Effector memory CD4-positive, alpha-beta T cell (primary cell): ENCODE measurements at places on chromosomes 7 and 10.

DNA sequence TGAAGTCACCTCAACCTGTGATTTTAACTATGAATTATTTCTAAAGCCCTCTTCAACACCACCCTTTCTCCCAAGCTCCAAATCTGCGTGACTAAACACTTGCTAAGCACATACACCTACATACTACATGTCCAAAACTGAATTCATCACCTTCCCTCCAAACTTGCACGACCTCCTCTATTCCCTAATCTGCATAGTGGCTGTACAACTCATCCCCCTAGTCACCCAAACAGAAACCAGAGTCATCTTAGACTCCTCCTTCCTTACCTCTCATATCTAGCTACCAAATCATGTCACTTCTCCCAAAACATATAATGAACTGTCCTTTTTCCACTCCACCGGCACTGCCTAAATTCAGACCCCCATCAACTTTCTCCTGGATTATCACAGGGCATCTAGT lies 16.2 kb downstream of the ARHGAP21 start:
- DNase-seq = no peak

DNA sequence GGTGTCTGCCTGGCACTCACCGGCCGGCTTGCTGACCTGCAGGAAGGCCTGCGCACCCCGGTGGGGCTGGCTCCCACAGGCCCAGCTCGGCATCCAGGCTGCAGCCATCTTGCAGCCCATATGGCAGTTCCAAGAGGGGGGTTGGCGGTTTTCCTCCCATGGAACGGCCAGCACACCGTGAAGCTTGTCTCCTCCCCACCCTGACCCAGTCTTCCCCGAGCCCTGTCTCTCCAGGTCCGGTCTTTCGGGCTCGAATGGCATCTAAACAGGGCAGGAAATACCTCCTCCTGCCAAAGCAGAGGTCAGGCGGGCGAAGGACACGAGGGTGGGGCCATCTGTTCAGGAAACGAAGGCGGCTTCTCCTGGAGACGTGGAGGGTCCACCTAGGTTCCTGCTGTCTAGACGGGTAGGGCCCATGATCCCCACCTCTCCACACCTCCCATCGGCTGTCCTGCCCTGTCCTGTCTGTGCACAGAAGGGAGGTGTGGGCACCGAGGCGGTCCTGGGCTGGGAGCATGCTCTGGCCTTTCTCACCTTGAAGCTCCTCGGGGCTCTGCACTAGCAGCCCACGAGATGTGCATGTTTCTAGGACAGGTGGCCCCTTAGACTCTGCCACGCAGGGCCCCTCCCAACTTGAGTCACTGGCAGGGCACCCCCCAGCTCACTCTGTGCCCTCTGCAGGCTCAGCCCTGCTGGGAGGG lies 113.7 kb upstream of the DIP2C start:
- no peak for DNase-seq

GRCh38 chr7:94366832-94367231 lies 27.9 kb upstream of the COL1A2 start:
- no peak for DNase-seq

- no peak for DNase-seq
Observed at GRCh38 chr7:105885387-105886111, 9.2 kb upstream of the ATXN7L1 start.

DNA sequence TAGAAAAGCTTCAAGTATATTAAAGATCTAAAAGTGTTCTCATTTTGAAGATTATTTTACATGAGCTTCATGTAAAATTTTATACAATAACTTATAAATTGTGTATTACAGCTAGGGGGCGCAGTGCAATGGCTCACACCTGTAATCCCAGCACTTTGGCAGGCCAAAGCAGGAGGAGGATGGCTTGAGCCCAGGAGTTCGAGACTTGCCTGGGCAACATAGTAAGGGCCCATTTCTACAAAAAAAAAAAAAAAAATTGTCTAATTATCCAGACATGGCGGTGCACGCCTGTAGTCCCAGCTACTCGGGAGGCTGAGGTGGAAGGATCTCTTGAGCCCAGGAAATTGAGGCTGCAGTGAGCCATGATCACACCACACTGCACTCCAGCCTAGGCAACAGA lies 16.6 kb downstream of the ACBD5 start:
- DNase-seq = no peak

DNA sequence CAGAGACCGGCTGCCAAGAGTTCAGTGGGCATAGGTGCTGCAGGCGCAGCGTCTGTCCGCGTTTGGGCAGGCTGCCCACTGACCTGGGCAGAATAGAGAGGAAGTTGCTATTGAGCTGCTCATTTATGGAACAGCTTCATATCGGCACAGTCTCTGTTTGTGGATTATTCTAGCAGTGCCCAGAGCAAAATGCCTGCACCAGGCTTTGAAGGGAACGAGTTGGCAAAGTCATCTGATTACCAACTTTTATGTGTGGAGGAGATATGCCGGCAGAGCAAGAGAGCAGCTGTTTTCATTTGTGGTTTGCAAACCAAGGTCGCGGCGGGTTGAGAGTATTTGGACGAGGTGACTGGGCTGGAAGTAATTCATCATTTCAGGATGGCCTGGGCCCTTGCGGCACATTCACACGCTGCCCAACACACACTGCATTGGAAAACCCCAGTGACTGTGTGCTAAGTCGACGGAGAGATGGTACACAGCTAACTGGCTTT lies 228.5 kb downstream of the TCERG1L start:
- DNase-seq = no peak

DNA sequence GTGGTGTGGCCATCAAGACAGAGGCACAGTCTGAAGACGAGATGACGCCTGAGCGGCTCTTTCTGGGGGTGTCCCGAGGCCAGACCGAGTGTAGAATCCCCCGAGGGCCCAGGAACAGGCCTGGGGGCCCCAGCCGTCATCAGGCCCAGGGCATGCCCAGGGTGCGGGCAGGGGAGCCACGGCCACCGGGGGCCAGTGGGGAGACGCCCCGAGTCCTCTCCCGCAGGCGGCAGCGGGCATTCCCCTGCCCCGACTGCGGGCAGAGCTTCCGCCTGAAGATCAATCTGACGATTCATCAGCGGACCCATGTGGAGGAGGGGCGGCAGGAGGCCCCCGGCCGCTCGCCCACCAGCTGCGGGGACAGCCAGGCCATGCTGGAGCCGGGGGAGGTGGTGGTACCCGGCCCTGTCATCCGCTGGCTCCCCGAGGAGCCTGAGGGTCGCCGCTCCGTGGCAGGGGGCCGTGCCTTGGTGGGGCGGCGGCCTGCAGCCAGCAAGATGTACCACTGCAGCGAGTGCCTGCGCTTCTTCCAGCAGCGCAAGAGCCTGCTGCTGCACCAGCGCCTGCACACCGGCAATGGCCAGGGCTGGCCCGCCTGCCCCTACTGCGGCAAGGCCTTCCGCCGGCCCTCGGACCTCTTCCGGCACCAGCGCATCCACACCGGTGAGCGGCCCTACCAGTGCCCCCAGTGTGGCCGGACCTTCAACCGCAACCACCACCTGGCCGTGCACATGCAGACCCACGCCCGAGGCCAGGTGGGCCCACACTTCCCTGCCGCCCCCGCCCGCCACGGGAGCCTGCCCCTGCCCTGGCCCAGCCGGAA lies 19.7 kb downstream of the ZNF783 start:
- DNase-seq = no peak

- no peak for DNase-seq
Observed at GRCh38 chr10:102654566-102654965, 10.3 kb downstream of the TRIM8 start.

- DNase-seq = no peak
Observed at GRCh38 chr7:122038904-122039303, 105.1 kb downstream of the AASS start.

DNA sequence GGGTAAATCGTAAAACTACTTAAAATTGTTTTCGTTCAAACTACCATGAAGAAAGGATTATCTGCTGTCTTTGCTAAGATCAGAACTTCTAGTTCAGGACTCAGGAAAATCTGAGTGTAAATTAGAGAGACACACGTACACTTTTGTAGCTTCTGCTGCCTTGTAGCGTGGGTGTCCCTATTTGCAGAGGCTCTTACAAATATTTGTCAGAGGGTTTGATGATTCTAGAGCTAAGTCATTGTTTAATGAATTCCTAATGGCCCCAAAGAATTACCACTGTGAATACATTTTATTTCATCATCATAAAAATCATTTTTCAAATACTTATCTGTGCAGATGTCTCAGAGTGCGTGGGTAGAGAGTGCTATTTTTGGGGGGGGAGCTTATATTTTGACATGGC lies 314.9 kb downstream of the LRMDA start:
- no peak for DNase-seq

GRCh38 chr7:69736126-69736810 lies 138.0 kb downstream of the AUTS2 start:
- no peak for DNase-seq

DNA sequence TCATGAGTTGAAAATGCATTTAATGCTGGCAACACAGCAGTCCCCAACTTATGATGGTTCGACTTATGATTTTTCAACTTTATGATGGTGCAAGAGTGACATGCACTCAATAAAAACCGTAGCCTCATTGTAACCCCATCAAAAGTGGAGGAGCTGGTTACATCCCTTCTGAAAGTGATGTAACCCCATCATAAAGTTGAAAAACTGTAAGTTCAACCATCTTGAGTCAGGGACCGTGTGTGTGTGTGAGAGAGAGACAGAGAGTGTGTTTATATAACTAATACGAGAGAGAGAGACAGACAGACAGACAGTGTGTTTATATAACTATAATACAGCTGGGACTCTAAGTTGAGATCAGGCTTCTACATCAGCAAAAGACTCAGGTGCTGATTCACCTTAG lies 21.0 kb downstream of the ANXA11 start:
- no peak for DNase-seq

DNA sequence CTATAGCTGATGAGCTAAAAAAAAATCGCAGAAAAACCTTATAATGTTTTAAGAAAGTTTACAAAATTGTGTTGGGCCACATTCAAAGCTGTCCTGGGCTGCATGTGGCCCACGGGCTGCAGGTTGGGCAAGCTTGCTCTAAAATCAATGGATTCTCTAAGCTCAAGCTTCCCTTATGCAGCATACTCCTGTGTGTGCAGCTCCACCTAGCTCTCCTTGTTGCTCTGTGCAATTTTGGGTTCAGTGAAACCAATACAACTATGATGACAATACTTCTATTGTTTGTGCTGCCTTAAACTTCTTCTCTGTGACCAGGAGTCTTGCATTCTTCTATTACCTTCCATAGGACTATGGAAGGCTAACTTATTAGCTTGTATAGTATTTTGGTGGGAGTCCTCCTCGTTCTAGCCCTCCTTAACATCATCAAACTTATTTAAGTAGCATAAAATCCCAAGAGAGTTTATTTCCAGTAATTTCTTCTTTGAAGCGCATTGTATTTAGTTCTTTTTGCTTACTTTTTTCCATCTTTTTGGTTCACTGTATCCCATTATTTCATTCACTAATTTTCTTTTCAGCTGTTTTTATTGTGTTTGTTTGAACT lies 170.9 kb upstream of the SMIM30 start:
- DNase-seq = no peak

GRCh38 chr10:45410807-45411606 lies 37.0 kb downstream of the ALOX5 start:
- no peak for DNase-seq

GRCh38 chr7:41977151-41977651 lies 259.8 kb downstream of the GLI3 start:
- DNase-seq = no peak

DNA sequence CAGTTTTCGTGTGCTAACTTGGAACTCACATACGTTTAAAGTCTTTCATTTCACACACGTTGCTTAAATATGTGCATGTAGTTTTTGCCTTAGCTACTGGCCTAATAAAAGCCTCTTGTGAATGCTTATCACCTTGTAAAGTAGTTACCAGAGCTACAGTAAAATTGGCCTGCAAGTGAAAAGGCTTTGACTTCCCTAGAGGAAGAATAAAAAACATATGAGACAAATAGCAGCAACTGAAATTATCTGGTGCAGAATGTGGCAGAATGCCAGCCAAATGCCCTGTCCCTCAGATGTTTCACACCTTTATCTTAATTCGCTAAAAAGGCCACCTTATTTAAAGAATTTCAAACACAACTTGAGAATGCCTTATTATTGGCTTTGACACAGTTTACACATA lies 28.1 kb upstream of the RPA3 start:
- no peak for DNase-seq

DNA sequence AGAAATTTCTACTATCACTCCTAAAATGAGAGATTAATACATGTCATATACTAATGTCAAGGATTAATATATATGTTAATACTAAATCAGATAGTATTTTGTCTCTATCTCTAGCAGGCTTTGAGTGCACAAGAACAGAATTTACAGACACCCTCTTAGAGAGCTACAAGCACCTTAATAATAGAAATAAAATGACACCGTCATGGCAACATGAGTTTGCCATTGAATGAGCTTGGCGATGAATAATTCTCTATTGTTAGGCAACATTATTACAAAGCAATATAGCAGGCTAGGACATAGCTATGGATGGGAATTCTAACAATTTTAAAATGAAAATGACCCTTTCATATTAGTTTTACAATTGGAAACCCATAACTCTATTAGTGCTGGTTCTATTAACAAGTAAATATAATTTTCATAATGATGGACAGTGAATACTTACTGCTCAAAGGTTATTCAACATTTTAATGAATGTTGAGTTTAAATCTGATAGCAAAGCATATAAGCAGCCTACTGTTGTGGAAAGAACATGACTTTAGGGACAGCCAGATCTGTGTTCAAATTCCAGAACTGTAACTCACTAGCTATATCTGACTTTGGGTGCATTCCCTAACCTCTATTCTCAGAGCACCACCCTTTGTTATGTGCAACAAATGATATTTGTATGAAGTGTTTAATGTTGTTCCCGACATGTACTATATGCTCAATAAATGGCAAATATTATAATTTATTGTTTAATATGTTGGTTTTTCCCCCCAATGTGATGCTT lies 184.5 kb upstream of the DKK1 start:
- DNase-seq = no peak

GRCh38 chr7:87876869-87877234 lies 559 bp downstream of the DBF4 start:
- no peak for DNase-seq

- no peak for DNase-seq
Observed at GRCh38 chr7:80312139-80312661, 177.6 kb downstream of the GNAI1 start.

- no peak for DNase-seq
Observed at GRCh38 chr10:84634636-84635035, 306.2 kb downstream of the CCSER2 start.

DNA sequence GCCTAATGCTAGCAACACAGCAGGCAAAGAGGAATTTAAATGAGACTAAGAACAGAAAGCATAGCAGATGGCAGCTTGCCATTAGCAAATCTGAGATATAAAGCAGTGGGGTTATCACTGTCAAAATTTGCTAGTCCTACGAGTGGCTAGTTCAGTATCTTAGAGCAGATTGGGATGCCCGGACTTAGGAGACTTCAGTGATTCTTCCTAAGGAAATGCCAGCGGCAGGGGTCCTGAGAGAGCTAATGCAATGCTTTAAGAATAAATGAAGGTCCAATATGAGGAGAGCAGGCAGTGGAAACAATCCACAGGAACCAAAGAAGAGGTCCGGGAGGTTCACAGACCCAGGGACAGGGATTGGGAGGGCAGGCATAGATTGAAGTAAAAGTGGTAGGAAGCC lies 169.3 kb upstream of the NPSR1 start:
- DNase-seq = no peak

- DNase-seq = no peak
Observed at GRCh38 chr7:99944497-99945070, 15.2 kb upstream of the GJC3 start.

GRCh38 chr7:41122256-41122987 lies 580.5 kb downstream of the INHBA start:
- DNase-seq = no peak
